Fibroblast of villous mesenchyme (primary cell): ENCODE measurements at places on chromosomes 7 and 10. TPM values are rescaled to one million over a fixed set of nuclear protein-coding genes. Genes with fewer than 3 reads are reported as not detected.

Gene NYAP1
- total RNA-seq, result 0.43 and 0.64 TPM in 2 replicates

Gene TPST1
- 131 TPM in 2 replicates for total RNA-seq

Gene KBTBD2
- total RNA-seq, result 39.6 and 54.8 TPM in 2 replicates

Gene TACC2
- total RNA-seq, result 5.6 and 9.3 TPM in 2 replicates

Gene CRTAC1
- not detected in 2 replicates for total RNA-seq

Gene PNLIPRP1
- not detected in 2 replicates for total RNA-seq

Gene KAZALD1
- 9.1 and 9.3 TPM in 2 replicates for total RNA-seq

Gene AP1S1
- total RNA-seq, result 129 and 154 TPM in 2 replicates

Gene CYP3A4
- total RNA-seq, result not detected in 2 replicates

Gene STOX1
- under 0.01 TPM in 2 replicates for total RNA-seq

Gene CLCN1
- under 0.01 TPM in 2 replicates for total RNA-seq

Gene SFTPA1
- total RNA-seq, result not detected in 2 replicates

Gene RELN
- total RNA-seq, result under 0.01 and 0.97 TPM in 2 replicates

Gene H2BK1
- total RNA-seq, result not detected in 2 replicates

Gene SLC35G1
- 3.5 and 5.2 TPM in 2 replicates for total RNA-seq

Gene ANKIB1
- 58.0 and 91.1 TPM in 2 replicates for total RNA-seq

Gene ACHE
- not detected in 2 replicates for total RNA-seq

Gene ZNF786
- 6.1 and 9.1 TPM in 2 replicates for total RNA-seq

Gene PLEKHA8
- total RNA-seq, result 12.6 and 17.7 TPM in 2 replicates

Gene STRIP2
- 2.9 and 3.0 TPM in 2 replicates for total RNA-seq

Gene ERVW-1
- total RNA-seq, result not detected in 2 replicates

Gene KDM7A
- total RNA-seq, result 3.9 and 4.5 TPM in 2 replicates

Gene ALDH18A1
- total RNA-seq, result 107 and 154 TPM in 2 replicates

Gene SFMBT2
- 1.7 and 2.6 TPM in 2 replicates for total RNA-seq

Gene PDK4
- under 0.01 TPM in 2 replicates for total RNA-seq

Gene PSMA2
- total RNA-seq, result 55.1 and 67.8 TPM in 2 replicates

Gene TFEC
- total RNA-seq, result not detected in 2 replicates

Gene SLC18A3
- under 0.01 TPM in 1 of 2 replicates, not detected in the other for total RNA-seq
